ENCODE measurements at places on chromosomes 12 and 14.

DNA sequence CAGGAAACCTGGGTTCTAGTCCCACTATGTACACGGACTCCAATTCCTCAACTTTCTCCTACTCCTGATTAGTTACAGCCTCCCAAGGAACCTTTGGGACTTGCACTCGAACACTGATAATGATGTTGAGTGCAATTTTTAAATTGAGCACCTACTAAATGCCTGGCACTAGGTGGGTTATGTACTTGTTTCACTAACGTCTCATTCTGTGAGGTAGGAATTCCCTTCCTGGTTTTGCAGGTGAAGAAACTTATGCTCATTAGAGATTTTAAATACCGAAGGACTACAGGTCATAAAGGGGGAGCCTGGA, 536 bp downstream of the PARPBP start:
- no peak for DNase-seq

- DNase-seq: no peak
Measured at GRCh38 chr14:86491743-86492142, 961.8 kb downstream of the FLRT2 start.

DNA sequence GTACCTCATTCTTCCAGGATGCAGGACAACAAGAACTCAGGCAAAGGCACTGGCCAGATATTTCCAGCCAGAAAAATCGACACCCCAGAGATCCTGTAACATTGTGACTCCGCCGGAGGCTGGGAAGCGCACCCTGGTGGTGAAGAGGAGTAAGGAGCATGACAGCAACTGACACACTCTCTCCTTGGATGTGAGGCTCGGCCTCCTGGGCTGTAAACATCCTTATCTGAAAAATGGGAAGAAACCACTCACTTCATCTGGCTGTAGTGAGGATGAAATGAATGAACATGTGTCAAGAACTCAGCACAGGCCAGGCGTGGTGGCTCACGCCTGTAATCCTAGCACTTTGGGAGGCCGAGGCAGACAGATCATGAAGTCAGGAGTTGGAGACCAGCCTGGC, 27.5 kb downstream of the TCHP start:
- DNase-seq: peak; percentile 47

DNA sequence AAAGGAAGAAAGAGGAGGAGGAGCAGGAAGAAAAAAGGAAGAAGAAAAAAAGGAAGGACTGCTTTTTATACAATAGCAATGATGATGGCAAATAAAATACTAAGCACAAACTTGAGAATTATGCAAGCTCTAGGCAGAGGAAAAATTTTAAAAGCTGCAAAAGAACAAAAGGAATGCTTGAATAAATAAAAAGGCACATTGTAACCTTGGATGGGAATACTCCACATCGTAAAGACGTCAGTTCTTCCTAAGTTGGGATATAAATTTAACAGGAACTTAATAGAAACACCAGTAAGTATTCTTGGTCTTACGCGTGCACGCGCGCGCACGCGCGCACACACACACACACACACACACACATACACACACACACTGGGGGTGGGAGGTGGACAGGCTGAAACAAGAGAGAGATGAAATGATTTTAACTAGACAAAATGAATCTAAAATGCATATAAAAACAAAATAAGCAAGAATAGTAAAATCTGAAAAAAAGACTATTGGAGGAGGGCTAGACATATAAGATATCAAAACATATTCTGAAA, 43.0 kb downstream of the SERPINA3 start:
- no peak for DNase-seq

- no peak for DNase-seq
Measured at GRCh38 chr12:75815756-75816155, 215.8 kb downstream of the PHLDA1 start.

DNA sequence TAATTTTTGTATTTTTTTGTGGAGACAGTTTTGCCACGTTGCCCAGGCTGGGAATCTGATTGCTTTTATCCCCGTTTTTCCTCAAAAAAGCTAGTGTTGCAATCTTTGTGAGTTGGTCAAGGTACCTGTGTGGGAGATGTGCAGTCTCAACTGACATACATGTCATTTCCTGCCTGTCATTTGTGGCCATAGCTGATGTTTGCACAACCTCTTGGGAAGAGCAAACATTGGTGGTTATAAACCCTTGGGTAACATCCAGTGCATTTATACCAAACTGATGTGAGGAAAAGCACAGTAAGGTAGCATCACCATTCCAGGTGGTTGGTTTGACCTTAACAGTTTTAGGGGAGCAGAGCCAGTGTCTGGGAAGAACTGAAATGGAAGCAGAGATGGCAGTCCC, 54.7 kb downstream of the ATG14 start:
- DNase-seq: no peak

- no peak for DNase-seq
Measured at GRCh38 chr14:95505030-95505589, 11.3 kb downstream of the SYNE3 start.

DNA sequence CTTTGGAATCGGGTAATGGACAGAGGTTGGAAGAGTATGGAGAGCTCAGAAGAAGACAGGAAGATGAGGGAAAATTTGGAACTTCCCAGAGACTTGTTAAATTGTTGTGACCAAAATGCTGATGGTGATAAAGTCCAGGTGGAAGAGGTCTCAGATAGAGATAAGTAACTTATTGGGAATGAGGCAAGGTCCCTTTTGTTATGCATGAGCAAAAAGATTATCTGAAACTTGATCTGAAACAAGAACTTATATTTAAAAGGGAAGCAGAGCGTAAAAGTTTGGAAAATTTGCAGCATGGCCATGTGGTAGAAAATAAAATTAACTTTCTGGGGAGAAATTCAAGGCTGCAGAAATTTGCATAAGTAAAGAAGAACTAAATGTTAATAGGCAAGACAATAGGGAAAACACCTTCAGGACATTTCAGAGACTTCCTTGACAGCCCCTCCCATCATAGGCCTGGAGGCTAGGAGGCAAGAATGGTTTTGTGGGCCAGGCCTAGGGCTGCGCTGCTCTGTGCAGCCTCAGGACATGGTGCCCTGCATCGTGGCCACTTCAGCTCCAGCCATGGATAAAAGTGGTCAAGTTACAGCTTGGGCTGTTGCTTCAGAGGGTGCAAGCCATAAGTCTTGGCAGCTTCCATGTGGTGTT, 425.7 kb upstream of the PRICKLE1 start:
- DNase-seq: no peak

DNA sequence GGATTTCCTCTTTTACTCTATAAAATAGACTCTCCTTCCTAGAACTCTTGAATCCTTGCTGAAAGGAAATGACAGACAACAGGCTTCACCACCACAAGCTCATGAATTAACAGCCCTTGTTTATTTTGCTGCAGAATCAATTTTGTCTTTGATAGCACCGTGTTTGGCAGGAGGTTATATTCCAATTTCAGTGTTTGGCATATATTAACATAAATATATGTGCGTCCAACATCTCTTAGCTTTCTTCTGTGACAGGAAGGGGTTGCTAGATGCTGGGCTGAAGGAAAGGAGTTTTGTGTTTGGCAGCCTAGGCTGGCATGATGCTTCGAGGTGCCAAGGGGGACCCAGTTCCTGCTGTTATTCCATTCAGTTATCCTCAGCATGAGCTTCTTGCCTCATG, 126.4 kb downstream of the TMEM132C start:
- no peak for DNase-seq

GRCh38 chr14:103184046-103184445, 60.8 kb downstream of the TNFAIP2 start:
- no peak for DNase-seq

DNA sequence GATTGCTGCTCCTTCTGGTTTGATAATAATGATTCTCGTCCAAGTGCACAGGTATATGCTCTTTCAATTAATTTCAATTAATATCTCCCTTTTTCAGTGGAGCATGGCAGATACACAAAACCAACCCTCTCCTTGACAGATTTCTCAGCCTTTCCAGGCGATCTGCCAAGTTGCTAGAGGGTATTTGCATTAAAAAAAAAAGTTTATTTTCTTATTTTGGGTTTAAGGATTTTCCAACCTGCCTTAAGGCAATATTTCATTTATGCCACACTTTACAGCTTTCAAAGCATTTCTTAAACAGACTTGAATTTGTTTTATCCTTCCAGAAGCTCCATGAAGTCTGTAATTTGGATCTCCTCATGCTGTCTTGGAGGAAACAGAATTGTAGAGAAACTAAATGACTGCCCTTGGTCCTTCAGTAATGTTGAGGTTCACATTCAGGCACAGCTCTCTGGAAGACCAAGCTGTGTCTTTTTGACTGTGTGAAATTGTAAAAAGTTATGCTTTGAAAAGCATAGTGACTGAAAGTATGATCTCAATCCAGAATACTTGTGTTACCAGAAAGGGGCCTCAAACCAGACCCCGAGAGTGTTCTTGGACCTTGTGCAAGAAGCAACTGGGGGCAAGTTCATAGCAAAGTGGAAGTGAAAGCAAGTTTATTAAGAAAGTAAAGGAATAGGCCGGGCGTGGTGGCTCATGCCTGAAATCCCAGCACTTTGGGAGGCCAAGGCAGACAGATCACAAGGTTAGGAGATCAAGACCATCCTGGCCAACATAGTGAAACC, 2.3 kb downstream of the DGLUCY start:
- DNase-seq: no peak

DNA sequence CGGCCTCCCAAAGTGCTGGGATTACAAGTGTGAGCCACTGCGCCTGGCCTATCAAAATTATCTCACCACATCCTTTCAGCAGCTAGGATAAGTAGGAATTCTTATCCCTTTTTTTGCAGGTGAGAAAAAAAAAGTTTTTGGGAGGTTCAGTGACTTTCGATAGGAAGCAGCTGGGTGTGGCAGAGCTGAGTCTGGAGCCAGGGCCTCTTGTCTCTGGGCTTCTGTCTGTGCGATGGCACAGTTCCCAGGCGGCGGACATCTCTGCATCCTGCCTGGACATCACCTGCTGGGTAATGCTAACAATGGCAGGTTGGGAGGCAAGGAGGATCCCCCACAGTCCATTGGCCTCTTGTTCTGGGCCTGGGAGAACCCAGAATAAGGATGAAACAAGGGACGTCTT, 12.5 kb downstream of the NRXN3 start:
- no peak for DNase-seq

DNA sequence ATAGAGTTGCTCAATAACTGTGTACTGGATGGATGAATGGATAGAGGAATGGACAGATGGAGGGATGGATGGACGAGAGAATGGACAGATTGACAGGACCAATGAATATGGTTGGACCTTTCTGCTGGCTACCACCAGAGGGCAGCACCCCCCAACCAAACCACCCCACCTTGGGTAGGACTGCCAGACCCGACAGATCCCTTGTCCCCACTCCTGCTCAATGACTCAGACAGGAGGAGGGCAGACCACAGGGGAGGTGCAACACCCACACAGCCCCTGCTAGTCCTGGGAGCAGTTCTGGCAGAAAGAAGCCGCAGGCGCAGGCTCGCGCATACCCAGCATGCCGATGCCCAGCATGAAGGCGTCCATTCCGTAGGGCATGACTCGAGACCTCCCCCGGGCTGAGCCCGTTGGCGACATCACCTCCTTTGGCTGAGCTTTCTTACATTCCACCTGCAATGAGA, 12.4 kb downstream of the MSI1 start:
- DNase-seq: peak; percentile 71

GRCh38 chr12:29337325-29337724, 43.6 kb downstream of the ERGIC2 start:
- no peak for DNase-seq

DNA sequence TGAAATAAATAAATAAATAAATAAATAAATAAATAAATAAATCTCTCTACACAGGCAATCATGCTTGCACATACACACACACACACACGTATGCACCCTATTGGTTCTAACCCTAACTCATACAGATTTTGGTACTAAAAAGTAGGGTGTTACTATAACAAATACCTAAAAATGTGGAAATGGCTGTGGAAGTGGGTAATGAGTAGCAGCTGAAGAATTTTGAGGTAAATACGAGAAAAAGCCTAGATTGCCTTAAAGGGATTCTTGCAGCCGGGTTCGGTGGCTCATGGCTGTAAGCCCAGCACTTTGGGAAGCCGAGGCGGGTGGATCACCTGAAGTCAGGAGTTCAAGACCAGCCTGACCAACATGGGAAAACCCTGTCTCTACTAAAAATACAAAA, 15.7 kb upstream of the SLC2A3 start:
- DNase-seq: no peak

DNA sequence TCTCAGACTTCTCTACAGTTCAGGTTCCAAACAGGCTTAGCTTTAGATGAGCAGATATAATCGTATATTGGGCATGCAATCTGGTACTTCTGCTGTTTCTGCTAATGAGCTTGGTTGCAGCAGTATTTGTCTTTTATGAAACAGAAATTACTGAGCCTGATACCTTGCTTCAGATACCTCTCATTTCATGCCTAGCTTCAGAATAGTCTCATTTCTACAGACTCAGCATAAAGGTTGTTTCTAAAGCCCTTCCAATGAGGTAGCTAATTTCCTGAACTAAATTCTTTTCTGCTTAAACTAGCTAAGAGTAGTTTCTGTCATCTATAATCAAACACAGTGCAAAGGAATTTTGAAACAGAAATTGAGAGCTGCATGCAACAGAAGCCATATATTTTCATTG, 275.0 kb upstream of the KITLG start:
- no peak for DNase-seq

DNA sequence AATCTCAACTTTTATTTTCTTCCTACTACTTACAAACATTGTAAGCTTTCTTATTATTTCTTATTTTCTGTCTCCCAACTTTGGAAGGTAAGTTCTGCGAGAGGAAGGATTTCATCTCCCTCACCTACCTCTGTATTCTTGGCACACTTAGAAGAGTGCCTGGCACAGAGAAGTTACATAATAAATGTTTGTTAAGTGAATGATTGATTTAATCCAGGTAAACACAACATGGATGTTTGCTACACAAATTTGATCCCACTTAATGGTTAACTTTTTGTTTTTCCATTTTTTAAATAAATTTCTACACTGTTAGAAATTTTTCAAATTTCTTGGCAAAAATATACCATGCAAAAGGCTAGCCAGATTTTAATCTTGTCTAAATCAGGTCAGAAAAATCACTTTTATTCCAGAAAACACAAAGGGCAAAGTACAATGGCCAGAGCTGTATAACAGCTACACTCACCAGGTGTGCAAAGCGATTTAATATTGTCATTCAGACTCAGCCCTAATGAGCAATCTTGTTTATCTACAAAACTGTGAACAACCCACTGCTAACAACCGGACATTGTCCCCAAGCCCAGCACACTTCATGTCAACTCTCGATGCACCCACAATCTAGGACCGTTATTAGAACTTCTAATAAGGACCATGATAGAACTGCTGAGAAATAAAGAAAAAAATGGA, 222.1 kb upstream of the EEA1 start:
- DNase-seq: no peak

- DNase-seq: no peak
Measured at GRCh38 chr12:8035440-8036010, 3.0 kb downstream of the FOXJ2 start.

GRCh38 chr14:80587096-80587724, 354.3 kb downstream of the CEP128 start:
- DNase-seq: peak; percentile 4

DNA sequence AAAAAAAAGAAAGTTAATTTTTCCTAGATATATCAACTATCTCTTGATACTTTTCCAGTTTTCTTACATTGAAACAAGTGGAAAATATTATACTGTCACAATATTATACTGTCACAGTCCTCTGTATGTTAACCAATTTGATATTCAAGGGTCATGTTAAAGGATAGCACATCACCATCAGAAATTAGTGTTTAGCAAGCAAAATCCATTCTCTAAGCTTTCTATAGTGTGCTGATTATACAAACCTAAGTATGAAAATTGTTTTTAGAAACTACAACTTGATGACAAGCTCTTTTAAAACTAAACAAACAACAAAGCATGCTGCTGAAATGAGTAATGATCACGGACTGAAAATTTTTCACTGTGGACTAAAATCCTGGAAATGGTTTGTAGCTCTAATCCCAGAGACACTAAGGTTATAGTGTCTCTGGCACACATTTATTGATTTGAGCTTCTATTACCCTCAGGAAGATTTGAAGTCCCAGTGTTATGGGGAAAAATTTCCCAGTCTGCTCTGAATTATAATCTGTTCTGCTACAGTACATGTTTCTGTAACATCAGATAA, 9.7 kb downstream of the SPTSSA start:
- no peak for DNase-seq

Data from SK-N-DZ (cell line).